Fibroblast of skin of scalp (primary cell): ENCODE measurements at places on chromosomes 3 and 15.

GRCh38 chr3:184789314-184789998 is 22.5 kb upstream of the VPS8 start:
- DNase-seq = no peak

DNA sequence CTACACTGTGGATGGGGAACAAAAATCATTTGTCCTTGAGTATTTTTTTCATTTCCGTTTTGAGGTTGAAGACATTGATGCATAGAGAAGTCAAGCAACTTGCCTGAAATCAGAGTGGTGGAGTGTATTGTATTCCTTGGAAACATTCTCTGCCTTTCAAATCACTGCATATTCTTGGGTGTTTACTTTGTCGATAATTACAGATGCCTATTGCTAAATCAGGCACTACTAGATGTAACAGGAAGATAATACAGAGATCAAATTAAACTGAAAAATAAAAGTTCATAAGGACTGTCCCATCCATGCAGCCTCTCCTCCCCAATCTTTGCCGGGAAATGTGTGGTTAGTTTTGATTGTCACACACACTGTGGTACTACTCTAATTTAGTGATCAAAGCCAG is 37.4 kb upstream of the VEPH1 start:
- no peak for DNase-seq

DNA sequence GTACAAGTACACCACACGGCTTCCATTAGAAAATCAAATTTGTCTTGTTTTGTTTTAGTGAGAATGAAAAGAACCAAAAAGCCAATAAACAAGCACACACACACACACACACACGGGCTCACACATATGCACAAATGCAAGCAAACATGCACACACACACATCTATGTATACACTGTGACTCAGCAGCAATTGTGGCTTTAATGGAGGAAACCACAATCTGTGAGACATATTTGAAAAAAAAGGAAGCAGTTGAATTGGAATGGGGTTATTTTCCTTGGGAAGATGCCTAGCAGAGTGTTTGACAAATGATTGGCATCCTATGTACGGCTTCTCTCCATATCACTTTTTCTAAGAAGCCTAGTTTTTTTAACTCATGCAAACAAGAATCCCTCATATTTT is 201.1 kb upstream of the ARRDC4 start:
- peak; percentile 68 for DNase-seq

DNA sequence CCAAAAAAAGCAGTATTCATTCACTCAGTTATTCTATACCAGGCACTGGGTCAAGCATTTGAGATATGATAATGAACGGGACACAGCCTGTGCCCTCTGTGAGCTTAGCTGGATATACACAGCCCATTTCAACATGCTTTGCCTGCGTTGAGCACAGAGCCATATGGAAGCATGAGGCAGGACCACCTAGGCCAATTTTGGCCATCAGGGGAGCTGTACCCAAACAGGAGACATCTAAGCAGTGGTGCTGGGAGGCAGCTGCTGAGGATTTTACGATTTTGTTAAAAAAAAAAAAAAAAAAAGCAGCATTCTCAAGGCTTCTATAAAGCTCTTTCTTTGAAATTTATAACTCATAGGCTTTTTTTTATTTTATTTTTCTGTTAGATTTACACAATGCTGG is 87.2 kb upstream of the SLC2A2 start:
- no peak for DNase-seq

GRCh38 chr3:13161021-13161759 is 88.0 kb upstream of the IQSEC1 start:
- DNase-seq = peak; percentile 23
